ENCODE measurements at places on chromosomes 11 and 22.

GRCh38 chr22:48210198-48210580, 1447.7 kb downstream of the TBC1D22A start:
- no peak for DNase-seq

- no peak for DNase-seq
Observed at GRCh38 chr11:85718126-85718943, 32.3 kb upstream of the CCDC89 start.

- DNase-seq = no peak
Observed at GRCh38 chr11:34860518-34860917, 55.7 kb downstream of the APIP start.

GRCh38 chr11:15113381-15113780, 1.3 kb upstream of the INSC start:
- no peak for DNase-seq

DNA sequence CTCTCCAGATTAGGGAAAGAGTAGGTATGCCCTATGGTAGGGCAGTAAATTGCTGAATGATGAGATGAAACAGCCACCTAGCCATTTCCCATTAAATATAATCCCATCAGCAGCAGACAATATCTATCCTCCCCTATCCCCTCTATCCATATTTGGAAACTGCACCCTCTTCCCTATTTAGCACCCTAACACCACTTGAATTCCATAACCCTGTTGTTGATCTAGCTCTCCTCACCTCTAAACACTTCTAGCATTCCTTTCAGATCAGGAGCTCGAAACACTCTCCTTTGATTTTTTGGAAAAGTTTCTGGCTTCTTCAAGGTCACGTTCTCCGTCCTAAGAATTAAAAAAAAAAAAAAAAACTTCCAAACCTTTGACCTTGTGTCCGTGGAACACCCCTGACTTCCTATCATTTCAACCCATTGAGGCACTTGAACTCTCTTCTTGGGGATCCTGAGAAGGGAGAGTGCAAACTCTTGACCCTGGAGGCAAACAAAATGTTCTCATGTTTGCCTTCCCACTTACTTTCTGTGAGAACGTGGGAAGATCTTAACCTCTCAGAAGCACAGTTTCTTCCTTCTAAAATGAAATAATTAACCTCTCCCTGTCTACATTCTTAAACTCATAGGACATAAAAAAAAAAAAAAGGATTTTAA, 19.0 kb downstream of the TRIM5 start:
- no peak for DNase-seq

Data from stimulated activated CD8-positive, alpha-beta memory T cell treated with anti-CD3 and anti-CD28 coated beads, Interleukin-15, amount 100 ng/mL, for 4 hours (primary cell).